GM19239 (cell line): ENCODE measurements at places on chromosomes 4 and X.

DNA sequence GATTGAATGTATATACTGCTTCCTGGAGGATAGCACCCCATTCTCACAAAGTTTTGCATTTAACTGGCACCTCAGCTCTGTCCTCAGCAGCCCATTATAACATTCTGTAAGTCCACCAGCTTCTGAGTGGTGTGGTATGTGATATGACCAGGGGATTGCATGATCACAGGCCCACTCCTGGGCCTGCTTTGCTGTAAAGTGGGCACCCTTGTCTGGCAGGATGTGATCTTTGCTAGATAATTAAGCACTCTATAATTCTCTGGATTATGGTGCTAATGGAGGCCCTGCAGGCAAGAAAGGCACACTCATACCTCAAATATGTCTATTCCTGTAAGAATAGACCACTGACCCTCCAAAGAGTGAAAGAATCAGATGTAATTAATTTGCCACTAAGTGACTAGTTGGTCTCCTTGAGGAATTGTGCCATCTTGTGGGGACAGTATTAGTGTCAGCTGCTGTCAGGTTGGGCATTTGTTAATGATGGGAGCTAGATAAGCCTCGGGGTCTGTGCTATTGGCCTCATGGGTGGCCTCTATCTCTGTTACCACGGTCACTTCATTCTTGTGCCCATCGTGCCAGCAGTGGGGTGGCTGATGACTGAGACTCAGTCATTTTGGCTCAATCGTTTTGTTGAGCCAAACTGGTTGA lies 2.2 kb upstream of the CFI start:
- no peak for DNase-seq

GRCh38 chrX:40098264-40099054 lies 701 bp upstream of the BCOR start:
- no peak for DNase-seq

DNA sequence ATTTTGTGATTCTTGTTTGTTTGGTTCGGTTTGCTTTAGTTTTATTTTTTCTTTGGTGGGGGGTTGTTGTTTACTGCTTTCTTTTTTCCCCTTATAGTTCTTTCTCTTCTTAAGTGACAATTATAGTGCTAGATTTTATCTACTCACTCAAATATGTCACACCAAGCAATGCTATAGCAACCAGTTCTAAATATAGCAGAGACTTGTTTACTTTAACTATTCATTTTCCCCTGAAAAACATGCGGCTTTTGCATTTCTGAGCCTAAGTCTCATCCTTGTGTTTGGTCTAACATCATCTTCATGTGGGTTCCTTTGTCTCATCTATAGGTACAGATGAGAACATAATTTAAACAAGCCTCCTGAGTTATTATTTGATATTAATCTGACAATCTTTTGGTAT lies 676.6 kb downstream of the FAT4 start:
- no peak for DNase-seq

DNA sequence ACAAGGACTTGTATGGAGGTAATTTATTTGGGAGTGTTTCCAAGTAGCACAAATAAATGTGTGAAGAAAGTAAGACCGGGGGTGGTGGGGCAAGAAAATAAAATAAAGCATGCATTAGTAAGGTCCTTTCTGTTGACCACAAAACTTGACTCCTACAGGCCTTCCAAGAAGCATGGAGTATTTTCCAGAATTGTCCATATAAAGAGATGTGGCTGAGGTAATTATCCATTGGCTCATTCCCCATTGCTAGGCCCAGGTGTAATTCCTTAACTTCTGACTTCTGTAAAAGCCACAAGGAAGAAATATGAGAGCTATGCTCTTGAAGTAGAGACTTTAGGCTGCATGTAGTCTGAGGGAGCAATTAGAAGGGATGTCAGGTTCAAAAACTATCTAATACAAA lies 430.5 kb upstream of the PABPC4L start:
- no peak for DNase-seq

GRCh38 chr4:86107112-86107511 lies 252.7 kb downstream of the MAPK10 start:
- DNase-seq = no peak

- no peak for DNase-seq
Measured at GRCh38 chr4:108834166-108834834, 71.4 kb upstream of the ETNPPL start.

GRCh38 chr4:129994715-129995114 lies 898.8 kb downstream of the C4orf33 start:
- no peak for DNase-seq

DNA sequence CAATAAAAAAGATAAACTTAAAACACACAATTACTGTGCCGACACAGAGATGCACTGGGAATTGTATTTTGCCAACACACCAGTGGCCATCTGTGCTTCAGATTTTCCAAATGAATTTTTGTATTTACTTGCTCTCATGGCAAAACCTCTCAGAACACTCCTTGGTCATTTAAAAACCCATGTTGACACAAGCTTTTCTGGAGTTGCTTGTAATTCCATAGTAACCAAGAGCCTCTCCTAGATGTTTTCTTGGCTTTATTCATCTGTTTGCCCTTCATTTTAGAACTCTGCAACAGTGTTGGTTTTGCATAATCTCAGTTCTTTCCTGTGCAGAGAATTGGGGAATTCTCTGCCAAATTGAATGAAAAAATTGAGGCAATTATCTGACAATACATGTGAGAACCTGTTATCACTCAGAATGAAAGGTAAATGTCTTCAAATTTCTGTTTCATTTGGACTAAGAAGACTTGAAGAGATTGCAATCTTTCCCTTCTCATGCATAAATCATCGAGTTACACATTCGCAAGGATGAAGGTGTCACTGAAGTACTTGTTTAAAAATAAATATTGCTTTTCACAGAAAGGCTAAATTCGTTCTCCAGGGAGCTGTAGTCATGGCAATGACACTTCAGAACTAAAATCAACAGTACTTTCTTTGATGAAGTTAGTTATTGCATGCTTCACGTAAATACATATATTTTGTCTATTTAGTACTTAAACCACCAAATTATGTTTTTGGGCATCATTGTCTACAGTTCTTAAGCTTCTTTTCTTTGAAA lies 301.8 kb upstream of the CTSO start:
- DNase-seq = no peak

GRCh38 chr4:78347527-78347926 lies 204.0 kb upstream of the ANXA3 start:
- no peak for DNase-seq

- no peak for DNase-seq
Measured at GRCh38 chr4:10276152-10276551, 159.6 kb upstream of the WDR1 start.

DNA sequence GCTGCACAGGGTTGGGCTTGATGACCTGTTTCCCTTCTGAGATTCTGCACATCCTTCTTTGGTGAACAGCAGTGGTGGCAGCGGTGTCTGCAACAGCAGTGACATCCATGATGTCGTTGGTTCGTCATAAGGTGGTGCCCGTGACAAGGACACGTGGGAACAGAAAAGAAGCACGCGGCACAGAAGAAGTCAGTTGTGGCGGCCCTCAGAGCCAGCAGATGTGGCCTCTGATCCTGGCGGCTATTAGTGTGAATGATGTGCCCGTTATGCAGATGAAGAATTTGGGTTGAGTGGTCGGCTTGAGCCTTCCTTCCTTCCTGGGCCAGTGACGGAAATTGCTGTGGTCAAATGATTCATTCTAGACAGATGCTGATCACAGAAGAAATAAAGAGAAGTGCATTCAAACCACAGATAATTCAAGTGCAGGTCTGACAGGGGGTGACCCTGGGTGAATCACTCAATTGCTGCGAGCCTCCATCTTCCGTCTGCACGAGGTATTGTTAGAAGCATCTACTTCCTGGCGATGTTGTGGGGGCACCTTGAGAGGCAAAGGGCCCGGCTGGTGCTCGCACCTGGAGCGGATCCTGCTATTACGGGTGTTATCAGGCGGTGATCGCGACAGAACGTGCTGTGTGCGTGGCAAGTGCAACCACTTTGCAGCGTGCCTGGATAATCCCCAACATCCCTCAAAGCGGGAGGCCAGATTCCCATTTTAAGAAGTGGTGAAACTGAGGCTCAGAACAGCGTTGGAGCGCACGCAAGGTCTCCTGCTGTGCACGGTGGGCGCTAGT lies 215.2 kb upstream of the PSAPL1 start:
- DNase-seq = no peak

- no peak for DNase-seq
Measured at GRCh38 chrX:6954836-6955235, 192.7 kb upstream of the STS start.

DNA sequence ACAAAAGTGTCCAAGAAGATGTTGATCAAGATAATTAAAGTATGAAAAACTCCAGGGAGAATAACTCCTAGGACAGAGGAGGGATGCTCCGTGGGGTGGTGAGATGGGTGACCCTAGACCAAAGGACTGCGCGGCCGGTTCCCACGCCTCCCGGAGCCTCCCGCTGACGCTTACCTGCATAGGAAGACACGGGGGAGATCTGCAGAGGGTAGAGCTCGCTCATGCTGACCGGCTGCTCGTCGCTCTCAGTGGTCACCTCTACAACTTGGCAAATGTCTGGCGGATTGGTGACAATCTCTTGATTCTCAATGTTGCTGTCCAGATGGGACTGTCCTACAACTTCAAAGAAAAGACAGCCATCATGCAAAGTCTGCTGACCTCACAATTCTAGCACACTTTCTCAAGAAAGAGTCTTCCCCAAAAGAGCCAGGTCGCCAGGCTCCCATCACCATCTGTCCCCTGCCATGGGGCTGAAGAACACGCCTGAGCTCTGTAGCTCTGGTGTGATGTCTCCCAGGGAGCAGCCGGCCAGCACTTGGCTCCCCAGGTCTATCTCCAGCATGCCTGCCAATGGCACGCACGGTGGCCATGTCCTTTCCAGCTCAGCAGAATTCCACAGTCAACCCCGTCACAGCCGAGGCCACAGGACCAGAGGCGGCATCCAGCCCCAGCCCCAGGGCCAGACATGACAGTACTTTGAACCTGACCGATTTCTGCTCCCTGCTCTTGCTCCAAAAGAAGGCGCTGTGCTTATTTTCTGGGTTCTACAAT lies 75.4 kb downstream of the IRF2 start:
- no peak for DNase-seq

- no peak for DNase-seq
Measured at GRCh38 chrX:39895218-39896110, 202.3 kb downstream of the BCOR start.

- no peak for DNase-seq
Measured at GRCh38 chr4:100977274-100977673, 370.1 kb downstream of the PPP3CA start.

DNA sequence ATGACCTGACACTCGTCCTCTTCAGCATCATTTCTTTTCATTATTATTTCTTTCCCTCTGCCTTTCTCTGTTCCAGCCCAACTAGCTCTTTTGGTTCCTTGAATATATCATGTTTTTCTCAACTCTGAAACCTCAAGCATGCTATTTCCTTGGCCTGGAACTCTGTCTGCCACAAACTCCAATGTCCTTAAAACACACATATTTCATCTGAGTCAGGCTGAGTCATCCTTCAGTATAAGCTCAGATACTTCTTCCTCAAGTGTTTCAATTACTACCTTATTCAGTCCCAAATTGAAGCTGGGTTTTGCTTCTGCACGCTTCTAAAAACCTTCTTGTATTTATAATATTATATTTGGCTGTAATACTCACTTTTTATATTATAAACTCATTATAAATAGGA lies 424.2 kb downstream of the PDGFC start:
- no peak for DNase-seq

DNA sequence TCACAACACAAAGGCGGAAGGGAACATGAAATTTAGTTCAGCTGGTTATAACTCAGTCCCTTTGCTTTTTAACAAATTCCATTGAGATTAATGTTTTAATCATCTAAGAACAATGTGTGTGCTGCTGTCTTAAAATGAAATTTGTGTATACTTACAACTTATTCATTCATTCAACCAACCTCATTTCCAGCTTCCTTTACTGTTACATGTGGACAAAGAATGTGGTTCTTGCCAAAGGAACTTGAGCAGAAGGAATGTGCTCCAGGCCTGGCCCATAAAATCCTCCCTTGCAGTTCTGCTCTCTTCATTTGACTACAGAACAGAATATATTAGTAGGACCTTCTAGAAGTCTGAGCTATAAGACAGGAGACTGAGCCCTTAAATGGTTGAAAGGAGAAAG lies 176.8 kb upstream of the GLRA2 start:
- no peak for DNase-seq

DNA sequence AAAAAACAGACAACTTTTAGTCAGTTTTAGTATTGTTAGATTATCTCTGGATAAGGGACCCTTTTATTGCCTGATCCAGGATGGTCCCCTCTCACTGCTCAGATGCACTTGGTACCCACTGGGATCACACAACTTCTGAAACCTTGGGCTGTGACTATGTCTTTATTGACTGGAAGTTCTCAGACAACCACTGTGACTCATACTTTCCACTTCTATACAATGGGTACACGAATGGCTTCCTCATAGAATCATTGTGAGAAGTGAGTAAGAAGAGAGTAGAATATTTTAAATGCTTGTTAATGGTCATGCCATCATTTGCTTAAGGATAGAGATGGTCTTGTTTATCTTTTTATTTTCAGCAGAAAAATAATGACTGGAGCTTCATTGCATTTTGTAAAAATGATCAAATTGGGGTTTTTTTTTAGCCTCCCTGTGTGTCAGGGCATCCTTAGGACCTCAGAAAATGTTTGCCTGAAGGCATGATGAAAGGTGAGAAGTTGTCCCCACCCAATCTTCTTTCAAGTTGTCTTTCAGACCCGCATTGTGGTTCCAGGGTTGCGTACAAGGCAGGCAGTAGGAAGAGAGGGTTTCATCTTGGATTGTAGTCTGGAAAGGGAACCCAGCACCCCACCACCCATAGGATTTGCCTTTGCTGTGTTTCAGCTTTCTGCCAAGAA lies 115.1 kb downstream of the CPEB2 start:
- no peak for DNase-seq

DNA sequence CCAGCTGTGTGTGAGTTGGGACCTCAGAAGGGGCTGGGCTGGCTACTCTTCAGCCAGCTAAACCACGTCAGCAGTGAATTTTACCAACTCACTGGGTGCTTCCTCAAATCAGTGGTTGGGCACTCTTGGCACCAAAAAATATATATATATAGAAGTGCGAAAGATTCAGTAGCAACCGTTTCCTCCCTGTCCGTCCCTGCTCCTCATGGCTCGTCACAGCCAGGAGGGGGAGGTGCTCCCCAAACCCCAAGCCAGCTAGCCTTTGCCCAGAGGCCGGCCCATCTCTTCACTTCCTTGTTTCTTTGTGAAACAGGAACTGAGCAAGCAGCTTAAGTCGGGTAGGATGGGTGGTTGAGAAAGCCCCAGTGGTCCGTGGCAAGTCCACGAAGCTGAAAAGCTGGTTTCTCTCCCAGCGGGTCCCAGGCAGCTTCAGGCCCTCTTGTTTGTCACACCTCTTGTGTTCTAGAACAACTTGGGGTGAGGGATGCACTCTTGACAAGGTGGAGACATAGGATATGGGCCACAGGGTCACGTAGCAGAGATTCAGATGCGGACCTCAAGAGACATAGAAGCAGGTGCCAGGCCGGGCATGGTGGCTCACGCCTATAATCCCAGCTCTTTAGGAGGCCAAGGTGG lies 6.8 kb upstream of the SASH3 start:
- DNase-seq = no peak

GRCh38 chr4:5749568-5749967 lies 38.6 kb downstream of the EVC start:
- DNase-seq = no peak
